Renal cortex interstitium (tissue), 15 donors: ENCODE measurements at places on chromosomes 6 and 20. TPM values are rescaled to one million over a fixed set of nuclear protein-coding genes. Genes with fewer than 3 reads are reported as not detected.

GRCh38 chr6:144423167-144423566, 138.0 kb downstream of the UTRN start:
- no peak for DNase-seq

DNA sequence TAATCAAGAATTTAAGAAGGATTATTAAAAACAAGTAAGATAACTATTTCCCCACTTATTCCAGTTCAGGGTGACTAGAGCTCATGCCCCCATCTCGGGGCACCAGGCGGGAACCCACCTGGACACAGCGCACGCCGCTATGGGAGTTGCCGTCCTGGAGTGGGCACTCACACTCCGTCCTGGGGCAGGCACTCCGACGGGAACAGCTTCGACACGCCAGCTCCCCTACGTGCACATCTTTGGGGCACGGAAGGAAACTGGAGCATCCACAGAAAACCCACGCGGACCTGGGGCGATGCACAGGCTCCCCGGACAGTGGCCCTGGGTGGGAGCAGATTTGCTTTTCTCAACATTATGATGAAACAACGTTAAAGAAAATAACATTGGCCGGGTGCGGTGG, 52.0 kb upstream of the GATA5 start:
- DNase-seq: no peak

DNA sequence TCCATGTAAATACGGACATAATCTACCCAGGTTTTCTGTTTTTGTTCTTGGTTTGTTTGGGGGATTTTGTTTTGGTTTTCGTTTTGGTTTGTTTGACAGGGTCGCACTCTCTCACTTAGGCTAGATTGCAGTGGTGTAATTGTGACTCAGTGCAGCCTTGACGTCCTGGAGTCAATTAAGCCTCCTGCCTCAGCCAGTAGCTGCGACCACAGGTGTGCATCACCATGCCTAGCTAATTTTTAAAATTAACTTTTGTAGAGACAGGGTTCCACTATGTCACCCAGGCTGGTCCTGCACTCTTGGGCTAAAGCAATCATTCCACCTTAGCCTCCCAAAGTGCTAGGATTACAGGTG, 37.8 kb upstream of the EYA4 start:
- no peak for DNase-seq

The MEP1A gene
- polyA plus RNA-seq: 0.26 TPM

GRCh38 chr20:23397961-23398360, 23.3 kb downstream of the NAPB start:
- DNase-seq: no peak

The BPIFA1 gene
- polyA plus RNA-seq: not detected
